H9 (cell line): ENCODE measurements at places on chromosomes 4 and X.

DNA sequence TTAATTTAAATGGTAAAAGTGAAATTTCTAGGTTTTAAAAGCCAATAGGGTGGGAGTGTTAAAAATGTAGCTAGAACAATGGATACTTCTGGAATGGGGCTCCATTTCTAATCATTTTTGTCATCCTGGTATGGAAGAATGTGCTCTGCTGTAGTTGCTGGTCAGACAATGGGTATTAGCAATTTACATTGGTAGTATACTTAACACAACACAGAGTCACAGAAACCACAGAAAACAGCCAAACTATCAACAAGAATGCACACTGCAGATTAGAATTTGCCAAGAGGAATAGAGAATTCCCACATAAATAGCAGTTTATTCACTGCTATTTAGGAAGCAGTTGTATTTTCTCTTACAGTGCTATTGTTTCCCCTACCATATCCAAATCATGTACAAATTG, 319.6 kb downstream of the PPP3CA start:
- no peak for DNase-seq

DNA sequence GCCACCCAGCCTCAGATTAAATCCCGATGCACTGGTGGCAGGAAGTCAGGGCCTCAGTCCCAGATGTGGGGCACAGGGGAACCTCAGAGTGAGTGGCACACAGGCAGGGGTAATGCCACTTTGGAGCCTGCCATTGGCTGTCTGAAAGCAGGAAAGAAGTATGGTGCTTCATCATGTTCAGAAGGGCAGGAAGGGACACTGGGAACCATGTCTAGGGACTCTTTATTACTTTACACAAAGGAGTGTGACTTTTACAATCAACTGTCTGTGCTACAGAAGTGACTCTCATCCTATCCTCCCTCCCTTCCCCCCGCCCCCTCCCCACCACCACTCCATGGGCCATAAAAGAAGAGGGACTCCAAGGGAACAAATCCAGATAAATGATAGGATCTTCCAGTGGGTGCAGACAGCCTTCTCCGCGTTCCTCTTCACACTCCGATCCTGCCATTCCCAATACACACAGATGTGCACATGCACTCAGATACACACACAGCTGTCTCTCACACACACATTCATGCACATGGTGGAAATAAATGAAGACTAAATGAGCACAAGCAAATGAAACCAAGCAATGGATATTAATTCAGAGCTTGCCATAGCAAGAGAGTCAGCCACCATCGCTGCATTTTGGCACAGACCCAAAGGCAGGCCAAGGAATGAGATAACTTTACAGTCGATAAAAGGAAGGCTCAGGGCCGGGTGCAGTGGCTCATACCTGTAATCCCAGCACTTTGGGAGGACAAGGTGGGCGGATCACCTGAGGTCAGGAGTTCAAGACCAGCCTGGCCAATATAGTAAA, 2.5 kb upstream of the TMEM154 start:
- DNase-seq = no peak

DNA sequence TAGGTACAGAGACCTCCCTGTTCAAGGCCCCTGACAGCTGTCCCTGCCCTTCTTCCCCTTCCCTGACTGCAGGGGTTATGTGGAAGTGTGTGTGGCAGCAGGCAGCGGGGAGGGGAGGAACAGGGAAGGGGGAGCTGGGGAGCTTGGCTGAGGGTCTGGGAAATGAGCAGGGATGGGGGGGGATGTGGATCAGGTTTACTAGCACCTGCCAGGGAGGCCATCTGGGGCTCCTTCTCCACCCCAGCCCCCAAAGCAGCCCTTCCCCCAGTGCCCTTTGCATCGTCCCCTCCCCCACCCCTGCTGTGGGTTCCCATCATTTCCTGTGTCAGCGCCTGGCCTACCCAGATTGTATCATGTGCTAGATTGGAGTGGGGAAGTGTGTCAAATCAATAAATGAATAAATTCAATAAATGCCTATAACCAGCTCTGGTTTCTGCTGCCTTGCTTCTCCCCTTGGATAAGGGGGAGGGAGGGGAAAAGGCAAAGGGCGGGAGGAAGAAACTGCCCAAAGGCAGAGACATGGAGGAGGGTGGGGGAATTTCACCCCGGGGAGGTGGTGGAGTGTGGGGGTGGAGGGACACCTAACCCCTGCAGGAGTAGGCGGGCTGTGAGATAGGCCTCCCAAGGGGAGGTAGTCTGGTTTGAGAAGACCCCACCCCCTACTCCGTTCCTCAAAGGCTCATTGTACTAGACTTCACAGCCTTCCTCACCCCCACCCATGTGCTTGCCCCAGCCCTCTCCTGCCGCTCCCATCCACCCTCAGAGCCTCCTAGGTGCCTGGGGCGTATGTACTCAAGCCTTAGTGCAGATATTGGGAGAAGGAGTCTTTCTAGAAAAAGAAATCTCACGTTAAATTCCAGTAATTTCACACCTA, 3.2 kb downstream of the CXorf65 start:
- peak; percentile 56 for DNase-seq

GRCh38 chr4:87982446-87983010, 7.0 kb downstream of the SPP1 start:
- no peak for DNase-seq

GRCh38 chrX:108641589-108642272, 94.6 kb downstream of the IRS4 start:
- no peak for DNase-seq

DNA sequence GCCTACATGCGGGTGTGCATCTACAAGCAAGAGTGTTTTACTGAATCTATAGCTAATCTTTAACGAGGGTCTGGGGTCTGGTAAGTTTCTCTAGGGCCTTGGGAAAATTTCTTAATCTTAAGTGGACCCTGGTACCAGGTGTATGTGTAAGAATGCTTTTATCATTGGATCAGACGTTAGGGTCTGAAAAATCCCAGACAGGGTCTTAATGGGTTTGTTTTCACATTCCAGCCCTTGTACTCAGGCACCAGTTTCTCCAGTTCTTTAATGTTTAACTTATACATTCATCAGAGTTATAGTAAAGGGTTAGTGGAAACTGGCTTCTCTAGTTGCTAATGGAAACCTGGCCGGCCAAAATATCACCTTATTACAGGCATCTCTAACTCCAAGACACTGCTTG, 11.6 kb downstream of the MAGEB16 start:
- no peak for DNase-seq

GRCh38 chrX:20861113-20861512, 513.1 kb upstream of the CNKSR2 start:
- DNase-seq = no peak

GRCh38 chr4:129379429-129379828, 283.5 kb downstream of the C4orf33 start:
- no peak for DNase-seq

DNA sequence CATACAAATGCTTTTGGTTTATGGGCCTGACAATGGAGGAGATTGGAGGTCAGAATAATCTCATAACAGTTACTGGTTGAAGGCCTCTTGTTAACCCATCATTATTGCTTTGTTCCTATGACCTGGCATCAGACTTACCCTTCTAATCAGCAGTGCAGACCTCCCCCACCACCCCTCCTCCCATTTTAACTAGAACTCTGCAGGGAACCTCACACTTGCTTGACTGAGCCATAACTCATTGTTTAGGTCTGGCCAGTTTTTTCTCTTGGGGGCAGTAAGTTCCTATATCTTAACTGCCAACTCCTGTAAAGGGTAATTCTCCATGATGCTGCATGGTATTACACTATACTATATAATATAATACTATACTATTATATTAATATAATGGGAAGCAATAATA, 609.3 kb downstream of the IL1RAPL1 start:
- DNase-seq = no peak

DNA sequence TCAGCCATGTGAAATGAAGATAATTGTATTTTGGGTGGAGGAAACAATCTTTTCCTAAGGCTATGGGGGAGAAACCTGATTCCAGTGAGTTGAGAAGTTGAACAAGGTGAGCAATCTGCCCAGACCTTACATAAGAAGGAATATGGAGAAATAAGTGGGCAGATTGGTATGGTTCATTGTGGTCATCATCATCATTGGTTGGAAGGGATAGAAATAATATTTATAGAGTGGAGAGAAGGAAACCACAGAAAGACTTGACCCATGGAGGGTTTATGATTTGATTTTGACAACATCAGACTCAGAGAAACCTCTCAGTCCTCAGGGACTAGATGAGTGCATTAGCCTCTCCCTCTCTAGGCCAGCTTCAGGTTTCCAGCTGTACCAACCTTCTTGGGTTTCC, 177.9 kb upstream of the NEIL3 start:
- no peak for DNase-seq

GRCh38 chrX:32421266-32421665, 790.1 kb downstream of the DMD start:
- DNase-seq = no peak

GRCh38 chr4:116302990-116303735, 782.2 kb downstream of the TRAM1L1 start:
- no peak for DNase-seq

GRCh38 chr4:26482508-26483462, 7.5 kb downstream of the CCKAR start:
- no peak for DNase-seq

DNA sequence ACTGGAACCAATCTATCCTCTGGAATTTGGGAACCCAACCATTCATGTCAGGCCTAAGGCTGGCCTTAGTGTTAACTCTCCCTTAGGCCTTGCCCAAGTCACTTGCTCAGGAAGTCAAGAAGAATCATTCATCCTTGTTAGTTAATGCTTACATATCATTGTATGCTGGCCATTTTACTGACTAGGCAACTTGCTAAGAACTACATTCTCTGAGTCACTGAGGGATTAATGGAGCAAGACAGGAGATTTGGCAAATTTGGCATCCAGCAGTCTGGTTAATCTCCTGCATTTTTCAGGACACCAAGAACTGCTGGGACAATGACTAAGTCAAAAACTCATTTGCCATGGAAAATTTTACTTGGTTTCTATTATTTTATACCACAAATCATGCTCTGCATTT, 115.8 kb upstream of the DDIT4L start:
- DNase-seq = no peak

- no peak for DNase-seq
Measured at GRCh38 chrX:101359966-101360365, 11.4 kb upstream of the TIMM8A start.

GRCh38 chr4:98470366-98470765, 188.0 kb downstream of the TSPAN5 start:
- no peak for DNase-seq

DNA sequence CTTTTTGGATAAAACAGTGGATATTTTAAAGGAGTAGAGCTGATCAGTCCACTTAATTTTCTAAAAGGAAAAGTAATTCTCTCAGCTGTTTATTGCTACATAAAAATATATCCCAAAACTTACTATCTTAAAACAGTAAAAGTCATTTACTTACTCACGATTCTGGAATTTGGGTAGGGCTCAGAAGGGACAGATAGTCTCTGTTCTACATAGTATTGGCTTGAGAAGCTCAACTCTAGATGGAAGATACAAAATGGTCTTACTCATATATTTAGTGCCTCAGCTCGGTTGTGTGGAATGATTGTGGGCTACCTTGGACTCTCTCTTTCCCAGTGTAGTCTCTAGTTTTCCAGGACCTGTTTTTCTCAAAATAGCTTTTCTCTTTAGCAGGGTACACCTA, 691.5 kb upstream of the POU3F4 start:
- DNase-seq = no peak

GRCh38 chrX:144715337-144715736, 532.0 kb upstream of the SPANXN1 start:
- DNase-seq = no peak

GRCh38 chr4:54967289-54967688, 158.1 kb downstream of the KDR start:
- DNase-seq = no peak

GRCh38 chr4:11424000-11424399, 4.7 kb downstream of the HS3ST1 start:
- peak; percentile 56 for DNase-seq

DNA sequence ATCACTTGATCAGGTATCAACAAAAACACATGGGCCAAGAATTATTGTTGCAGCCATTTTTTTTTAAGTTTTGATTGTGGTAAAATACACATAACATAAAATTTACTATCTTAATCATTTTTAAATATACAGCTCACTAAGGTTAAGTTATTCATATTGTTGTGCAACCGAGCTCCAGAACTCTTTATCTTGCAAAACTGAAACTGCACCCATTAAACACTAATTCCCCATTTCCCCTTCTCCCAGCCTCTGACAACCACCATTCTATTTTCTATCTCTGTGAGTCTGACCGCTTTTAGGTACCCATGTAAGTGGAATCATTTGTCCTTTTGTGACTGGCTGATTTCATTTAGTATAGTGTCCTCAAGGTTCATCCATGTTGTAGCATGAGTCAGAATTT, 126.2 kb upstream of the NDP start:
- DNase-seq = no peak

- DNase-seq = no peak
Measured at GRCh38 chr4:168811786-168812651, 198.0 kb downstream of the CBR4 start.

GRCh38 chrX:138411048-138411447, 300.5 kb downstream of the FGF13 start:
- DNase-seq = no peak

- DNase-seq = no peak
Measured at GRCh38 chr4:151035328-151035727, 20.2 kb upstream of the LRBA start.

DNA sequence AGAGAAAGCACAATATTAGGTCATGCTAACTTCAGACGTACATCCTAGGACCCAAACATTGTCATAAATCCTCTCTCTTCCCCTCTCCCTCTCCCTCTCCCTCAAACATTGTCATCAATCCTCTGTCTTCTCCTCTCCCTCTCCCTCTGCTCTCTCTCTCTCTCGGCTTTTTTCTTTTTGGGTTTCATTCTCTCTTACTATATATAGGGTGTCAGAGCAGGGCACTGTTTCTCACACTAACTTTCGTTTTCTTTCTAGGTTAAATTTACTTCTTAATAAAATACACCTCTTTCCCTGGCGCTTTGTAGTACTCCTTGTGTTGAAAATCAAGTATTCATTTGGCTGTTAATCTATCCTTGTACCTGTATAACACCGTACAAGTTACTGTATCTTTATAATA, 37.0 kb upstream of the HERC5 start:
- DNase-seq = no peak

- DNase-seq = no peak
Measured at GRCh38 chrX:120316587-120317283, 5.5 kb upstream of the TMEM255A start.

- no peak for DNase-seq
Measured at GRCh38 chrX:19613645-19614323, 98.5 kb upstream of the MAP3K15 start.

DNA sequence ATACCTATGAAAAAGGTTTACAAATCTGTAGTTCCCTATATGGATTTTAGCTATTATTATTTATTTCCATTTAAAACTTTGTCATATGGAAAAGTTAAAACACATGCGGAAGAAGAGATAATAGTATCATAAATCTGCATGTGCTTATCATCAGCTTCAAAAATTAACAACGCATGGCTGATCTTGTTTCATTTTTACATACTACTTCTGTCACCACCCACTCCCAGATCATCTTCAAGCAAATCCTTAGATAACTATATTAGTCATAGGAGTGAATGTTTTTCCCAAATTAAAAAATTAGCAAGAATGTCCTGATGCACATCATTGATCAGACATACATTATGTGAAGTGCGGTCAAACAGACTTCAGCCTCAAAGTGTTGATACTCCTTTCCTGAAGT, 24.6 kb upstream of the MOB1B start:
- DNase-seq = no peak

GRCh38 chrX:140701480-140701879, 8.1 kb upstream of the LINC00632 start:
- no peak for DNase-seq
